ENCODE measurements at places on chromosomes 3 and 15.

DNA sequence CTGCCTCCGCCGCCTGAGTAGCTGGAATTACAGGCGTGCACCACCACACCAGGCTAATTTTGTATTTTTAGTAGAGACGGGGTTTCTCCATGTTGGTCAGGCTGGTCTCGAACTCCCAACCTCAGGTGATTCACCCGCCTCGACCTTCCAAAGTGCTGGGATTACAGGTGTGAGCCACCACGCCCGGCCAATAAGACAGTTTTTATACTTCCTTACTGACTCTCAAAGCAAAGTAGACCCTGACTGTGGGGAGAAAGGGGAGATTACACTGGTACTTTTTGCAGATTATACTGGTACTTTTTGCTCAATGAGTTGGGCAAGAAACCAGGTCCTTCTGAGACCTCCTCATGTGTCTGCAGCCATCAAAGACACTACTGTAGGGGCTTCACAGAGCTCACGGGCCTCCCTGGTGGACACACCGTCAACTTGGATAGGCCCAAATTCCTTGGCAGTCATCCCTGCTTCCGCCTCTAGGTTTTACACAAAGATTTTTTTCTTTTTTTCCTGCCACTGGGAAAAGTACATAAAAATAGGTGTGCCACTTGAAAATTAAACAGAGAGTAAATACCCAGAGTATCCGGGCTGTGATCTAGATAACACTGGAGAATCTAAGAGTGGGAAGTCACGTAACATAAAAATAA is 143.3 kb upstream of the WNT5A start:
- no peak for DNase-seq

GRCh38 chr3:63613561-63613960 is 38.9 kb upstream of the SNTN start:
- DNase-seq = no peak

- DNase-seq = peak; percentile 58
Observed at GRCh38 chr3:171770689-171771620, 39.3 kb downstream of the PLD1 start.

- DNase-seq = no peak
Observed at GRCh38 chr3:30527720-30528119, 78.7 kb upstream of the TGFBR2 start.

- DNase-seq = peak; percentile 4
Observed at GRCh38 chr3:44339181-44340057, 853 bp downstream of the TCAIM start.

- no peak for DNase-seq
Observed at GRCh38 chr15:96166223-96167200, 164.0 kb upstream of the NR2F2 start.

DNA sequence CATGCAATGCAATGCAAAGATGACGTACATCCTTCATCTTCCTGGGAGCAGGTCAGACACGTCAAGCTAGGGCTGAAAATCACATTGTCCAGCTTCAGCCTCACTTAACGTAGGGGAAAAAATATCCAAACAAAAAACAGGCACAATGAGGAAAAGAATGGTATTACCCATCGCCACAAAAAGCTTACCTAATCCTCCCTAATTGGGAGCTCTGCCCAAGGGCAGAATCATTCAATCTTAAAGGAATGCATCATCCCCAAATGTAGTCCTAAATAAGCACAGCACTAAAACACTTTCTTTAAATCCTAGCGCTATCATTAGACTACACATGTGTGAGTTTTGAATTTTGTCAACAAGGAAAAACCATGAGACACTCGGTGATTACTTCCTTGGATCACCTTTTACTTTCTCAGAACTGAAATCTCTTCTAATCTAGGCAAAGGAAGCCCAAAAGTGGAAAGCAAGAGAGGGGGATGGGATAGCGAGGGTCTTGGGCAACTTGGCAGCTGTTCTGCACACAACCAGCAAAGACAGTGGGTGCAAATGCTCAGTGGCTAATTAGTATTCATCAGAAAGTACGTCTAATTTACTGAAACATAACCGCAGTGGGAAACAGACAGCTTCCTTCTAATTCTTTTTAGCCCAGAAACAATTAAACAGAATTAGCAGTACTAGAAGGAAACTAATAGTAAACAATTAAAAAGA is 87.4 kb downstream of the ADAMTS9 start:
- no peak for DNase-seq

- DNase-seq = no peak
Observed at GRCh38 chr3:79317551-79318518, 450.0 kb downstream of the ROBO1 start.

- DNase-seq = no peak
Observed at GRCh38 chr3:54020436-54020835, 101.9 kb upstream of the CACNA2D3 start.

GRCh38 chr3:81339040-81339845 is 422.2 kb downstream of the GBE1 start:
- DNase-seq = no peak

DNA sequence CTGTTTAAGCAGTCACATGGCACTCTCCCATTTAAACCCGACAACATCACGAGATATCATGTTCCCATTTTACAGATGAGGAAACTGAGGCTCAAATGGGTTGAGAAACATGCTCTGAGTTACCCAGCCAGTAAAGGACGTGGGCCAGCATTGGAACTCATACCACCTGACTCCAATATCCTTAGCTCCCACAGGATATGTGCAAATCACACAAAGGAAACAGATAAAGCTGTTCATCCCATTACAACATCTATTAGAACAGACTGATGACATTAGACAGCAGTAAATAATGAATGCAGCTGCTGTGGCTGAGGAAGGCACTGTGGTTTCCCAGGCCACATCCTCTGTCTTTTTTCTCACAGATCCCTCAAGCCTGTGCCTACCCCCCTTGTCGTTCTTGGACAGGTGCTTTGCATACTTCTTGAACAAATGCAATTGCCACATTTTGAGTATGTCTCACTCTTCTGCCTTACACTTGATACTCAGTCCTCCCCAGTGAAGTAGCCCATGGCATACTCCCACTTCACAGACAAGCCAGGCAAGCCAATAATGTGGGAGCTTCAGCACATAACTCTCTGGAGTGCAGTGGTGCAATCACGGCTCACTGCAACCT is 17.7 kb downstream of the FRMD4B start:
- DNase-seq = no peak

- DNase-seq = no peak
Observed at GRCh38 chr15:89761929-89762328, 10.9 kb upstream of the MESP1 start.

DNA sequence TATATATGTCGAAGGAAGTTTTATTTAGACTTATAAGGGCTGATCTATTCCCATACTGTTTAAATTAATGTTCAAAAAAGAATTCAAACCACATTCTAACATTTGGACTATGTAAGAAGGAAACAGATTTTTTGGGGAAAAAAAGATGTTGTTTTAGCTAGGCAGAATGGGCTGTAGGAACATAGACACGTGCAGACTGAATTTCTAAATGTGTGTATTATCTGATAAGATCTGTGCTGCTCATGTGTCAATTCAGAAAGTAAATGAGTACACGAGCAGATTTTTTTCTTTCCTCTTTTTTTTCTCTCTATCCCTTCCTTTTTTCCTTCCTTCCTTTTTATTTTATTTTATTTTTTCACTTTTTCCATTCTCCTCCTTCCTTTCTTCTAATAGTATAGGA is 259.5 kb upstream of the KCNH8 start:
- no peak for DNase-seq

DNA sequence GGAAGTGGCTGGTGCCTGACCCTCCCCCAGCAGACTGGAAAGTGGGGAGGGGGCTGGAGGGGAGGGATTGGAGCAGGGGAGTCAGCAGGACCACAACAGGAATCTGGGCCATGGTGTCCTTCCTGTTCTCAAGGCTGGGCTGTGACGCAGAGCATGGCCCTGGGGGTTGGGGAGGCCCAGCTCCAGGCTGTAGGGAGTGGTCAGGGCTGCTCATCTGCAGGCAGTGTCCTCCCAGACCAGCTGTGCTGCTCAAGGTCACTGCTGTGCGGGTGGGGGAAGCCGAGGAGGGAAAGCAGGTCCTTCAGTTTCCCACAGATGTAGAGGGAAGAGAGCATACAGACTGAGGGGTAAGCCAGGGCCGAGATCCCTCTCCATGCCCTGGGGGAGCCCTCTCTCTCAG is 40.7 kb downstream of the CYP11A1 start:
- DNase-seq = no peak

- DNase-seq = no peak
Observed at GRCh38 chr3:77667901-77668300, 628.0 kb downstream of the ROBO2 start.

DNA sequence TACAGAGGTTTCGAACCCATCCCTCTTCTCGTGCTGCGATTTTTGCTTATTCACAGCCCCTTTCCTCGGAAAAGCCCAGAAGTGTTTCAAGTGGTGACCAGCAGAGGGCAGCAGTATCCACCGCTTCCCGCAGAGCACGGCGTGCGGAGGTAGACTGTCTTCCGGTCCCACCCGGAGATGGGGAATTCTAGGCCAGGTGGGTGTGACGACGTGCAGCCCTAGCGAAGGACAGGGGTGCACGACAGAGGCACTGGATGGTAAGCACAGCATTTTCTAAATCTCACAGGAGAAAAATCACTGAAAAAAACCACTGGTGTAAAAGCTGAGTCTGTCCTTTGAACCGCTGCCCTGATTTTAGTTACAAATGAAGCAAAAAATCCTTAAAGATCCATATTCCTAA is 7.4 kb upstream of the PSMD6 start:
- DNase-seq = peak; percentile 77

DNA sequence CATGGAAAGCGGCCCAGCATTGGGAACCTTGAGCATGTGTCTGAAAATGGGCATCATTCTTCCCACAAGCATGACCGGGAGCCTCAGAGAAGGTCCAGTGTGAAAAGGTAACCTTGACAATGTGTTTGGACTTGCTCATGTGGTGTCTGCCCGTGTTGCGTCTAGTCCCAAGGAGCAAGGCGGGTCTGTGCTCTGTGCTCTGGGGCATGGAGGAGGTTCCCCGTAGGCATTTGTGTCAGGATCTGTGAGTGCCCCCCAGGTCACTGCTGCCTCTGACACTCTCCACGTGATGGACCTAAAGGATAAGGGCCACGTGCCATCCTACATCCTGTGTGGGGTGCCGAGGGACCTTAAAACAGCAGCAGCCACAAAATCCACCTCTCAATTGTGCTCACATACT is 44.9 kb downstream of the CHDH start:
- no peak for DNase-seq

- DNase-seq = no peak
Observed at GRCh38 chr3:71524672-71525071, 58.9 kb downstream of the FOXP1 start.

DNA sequence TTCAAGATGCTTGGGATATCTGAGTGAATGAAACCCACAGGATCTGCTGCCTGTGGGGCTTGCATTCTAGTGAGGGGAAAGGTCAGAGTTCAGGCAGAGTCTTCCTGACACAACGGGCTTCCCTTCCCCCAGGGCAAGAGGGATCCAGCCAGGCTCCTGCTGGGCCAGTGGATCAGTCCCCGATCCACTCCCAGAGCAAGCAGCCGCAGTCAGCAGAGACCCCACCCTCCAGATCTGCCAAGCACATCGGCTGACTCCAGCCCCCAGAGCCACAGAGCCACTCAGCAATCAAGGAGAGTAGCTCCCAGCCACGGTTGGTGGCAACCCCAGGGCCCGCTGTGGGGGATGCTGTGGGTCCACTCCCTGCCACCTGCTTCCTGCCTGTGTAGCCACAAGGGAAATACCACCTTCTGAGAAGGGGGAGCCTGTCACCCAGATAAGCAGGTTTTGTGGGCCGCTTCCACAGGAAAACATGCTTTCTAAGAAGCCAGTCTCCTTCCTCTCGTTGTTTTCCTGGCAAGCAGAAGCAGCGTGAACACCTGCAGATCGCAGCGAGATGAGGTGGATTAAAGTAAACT is 44.9 kb downstream of the CPN2 start:
- no peak for DNase-seq

- no peak for DNase-seq
Observed at GRCh38 chr15:67066041-67066958, 898 bp downstream of the SMAD3 start.

- DNase-seq = no peak
Observed at GRCh38 chr3:138389841-138390581, 41.6 kb downstream of the MRAS start.

- DNase-seq = no peak
Observed at GRCh38 chr3:115549071-115549470, 74.2 kb upstream of the GAP43 start.

Measured in inflammatory macrophage treated with lipopolysaccharide for 1 hour (primary cell).